ENCODE measurements at places on chromosomes 4 and X.

DNA sequence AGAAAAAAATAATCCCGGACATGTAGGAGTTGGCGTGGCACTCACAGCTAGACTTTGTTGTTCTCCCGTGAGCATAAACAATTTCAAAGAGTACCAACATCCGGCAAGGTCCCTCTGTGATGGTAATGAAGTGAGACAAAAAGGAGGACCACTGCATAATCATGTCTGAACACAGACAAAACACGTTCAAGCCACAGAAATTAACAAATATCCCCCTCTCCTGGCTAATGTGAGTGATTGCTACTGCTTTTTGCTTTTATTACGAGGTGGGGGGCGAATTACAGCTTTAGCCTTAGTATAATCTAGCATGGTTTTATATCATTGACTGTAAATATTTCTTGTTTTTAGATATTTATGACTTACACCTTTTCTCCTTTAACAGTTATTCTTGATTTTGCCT lies 118.5 kb downstream of the PLS3 start:
- no peak for DNase-seq

DNA sequence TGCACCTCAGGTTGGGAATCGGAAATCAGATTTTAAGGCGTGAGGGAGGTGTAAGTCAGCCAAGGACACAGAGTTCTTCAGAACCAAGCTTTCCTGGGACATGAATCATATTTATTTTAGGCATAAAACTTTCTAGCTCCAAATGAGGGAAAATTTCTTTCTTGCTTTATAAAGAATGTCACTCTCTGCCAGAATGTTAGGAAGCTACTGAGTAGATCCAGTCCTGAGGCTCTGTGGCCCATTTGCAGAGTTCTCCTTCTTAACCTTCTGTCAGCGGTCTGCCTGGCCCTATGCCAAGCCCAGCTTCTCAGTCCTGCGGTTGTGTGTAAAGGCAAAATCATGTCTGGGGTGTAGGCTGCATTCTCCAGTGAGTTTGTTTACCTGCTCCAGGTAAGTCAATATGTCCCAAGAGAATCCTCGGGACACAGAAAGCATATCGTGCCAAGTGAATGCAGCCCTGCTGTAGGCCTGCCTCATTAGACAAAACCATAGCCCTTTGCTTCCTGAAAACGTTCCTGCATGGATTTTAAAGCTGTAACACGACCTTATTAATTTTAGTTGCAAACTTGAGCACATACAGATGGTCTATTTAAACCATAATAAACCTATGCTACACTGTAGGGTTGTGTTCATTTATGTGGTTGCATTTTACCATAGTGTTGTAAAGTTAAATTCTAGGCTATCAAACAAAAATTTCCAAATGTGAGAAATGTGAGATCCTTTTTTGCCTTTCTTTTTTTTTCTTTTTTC lies 29.2 kb upstream of the CCNI start:
- no peak for DNase-seq

GRCh38 chrX:31024866-31025265 lies 47.0 kb downstream of the FTHL17 start:
- no peak for DNase-seq

GRCh38 chr4:139900964-139901376 lies 235.4 kb downstream of the MGST2 start:
- no peak for DNase-seq

GRCh38 chr4:168636506-168637196 lies 139.8 kb downstream of the PALLD start:
- no peak for DNase-seq

DNA sequence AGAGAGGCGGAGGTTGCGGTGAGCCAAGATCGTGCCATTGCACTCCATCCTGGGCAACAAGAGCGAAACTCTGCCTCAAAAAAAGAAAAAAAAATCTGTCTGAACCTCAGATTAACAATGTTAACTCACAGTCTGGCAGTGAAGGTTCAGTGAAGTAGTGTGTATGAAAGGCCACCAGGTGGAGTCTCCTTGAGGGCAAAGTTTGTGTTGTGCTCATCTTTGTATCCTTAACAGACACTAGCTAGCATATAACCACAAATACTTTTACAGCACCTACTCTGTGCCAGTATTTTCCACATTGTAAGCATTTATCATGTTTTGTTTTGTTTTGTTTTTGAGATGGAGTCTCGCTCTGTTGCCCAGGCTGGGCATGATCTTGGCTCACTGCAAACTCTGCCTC lies 46.0 kb upstream of the MGST2 start:
- no peak for DNase-seq

- no peak for DNase-seq
These were observed 77.6 kb downstream of the FBXL5 start for GRCh38 chr4:15577508-15577907.

- DNase-seq = no peak
These were observed 25.5 kb downstream of the CHST7 start for GRCh38 chrX:46599051-46599560.

- DNase-seq = no peak
These were observed 52.8 kb downstream of the LCORL start for GRCh38 chr4:17968721-17969120.

- DNase-seq = no peak
These were observed 45.1 kb upstream of the MAD2L1 start for GRCh38 chr4:120111745-120112144.

GRCh38 chr4:2243681-2244380 lies 1.9 kb upstream of the HAUS3 start:
- DNase-seq = no peak

- DNase-seq = no peak
These were observed 318.7 kb downstream of the PCDH18 start for GRCh38 chr4:137213372-137214173.

- no peak for DNase-seq
These were observed 55.2 kb downstream of the ELF4 start for GRCh38 chrX:130055103-130055502.

GRCh38 chrX:71629467-71629866 lies 11.2 kb upstream of the CXCR3 start:
- no peak for DNase-seq

DNA sequence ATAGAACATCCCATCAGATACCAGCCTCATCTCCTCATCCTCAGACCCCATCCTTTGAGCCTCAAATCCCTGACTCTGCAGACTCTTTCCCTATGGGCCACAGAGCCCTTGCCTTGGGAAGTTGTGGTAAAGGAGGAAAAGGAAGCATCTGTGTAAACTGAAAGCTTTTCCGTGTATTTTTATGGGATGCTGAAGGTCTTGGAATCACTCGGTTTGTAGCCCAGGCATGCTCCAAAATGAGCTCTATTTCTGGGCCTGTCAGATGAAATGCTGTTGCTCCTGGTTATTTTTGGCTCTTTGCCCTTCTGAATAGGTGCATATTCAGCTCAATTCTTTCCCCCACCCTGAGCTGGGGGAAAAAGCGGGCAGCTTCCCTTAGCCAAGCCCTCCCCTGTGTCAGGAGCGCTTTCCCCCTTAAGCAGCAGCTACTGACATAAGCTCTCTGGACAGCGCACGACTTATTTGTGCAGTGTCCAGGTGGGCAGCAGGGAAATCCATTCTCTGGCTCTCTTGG lies 5.0 kb upstream of the SEL1L3 start:
- DNase-seq = no peak

GRCh38 chrX:13110433-13111324 lies 66.3 kb upstream of the FAM9C start:
- peak; percentile 90 for DNase-seq

DNA sequence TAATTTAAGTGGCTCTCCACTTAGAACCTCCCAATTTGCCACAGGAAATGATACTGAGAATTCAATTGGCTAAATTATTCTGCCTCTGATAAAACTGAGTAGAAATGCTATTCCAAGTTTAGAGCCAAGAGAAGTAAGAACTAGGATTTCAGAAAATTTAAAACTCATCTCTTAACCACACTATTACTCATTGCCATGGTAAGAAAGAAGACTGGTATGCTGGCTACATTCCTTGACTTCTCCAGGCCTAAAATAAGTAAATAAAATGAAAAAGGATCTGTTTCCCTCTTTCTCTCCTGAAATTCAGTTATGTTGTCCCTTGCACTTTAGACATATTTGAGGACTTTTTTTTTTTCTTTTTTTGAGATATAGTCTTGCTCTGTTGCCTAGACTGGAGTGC lies 23.3 kb downstream of the ZNF280C start:
- no peak for DNase-seq

- no peak for DNase-seq
These were observed 323 bp downstream of the PDE6B start for GRCh38 chr4:625631-626161.

Measured in vagina (tissue), 2 donors.